ENCODE measurements at places on chromosomes 11 and 22.

- no peak for DNase-seq
These were observed 3.6 kb downstream of the INCENP start for GRCh38 chr11:62127426-62127825.

GRCh38 chr11:116162086-116162885 is 610.5 kb downstream of the BUD13 start:
- DNase-seq: no peak

DNA sequence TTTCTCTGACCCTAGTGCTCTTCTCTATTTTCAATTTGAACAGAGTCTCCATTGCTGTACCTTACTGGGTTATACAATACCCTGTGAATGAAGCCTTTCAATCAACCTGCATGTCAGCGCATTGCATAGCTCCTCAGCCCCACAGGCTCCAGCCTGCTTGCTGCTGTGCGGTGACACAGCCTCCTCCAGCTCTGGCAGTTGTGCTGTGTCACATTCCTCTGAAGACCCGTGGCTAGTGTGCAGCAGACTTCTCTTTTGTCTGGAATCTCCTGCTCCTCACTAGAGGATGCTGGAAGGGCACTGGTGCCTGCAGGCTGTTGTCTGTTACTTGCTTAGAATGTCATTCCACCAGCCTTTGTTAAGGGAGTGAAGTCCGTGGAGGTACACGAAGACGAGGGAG is 390.1 kb upstream of the B3GAT1 start:
- no peak for DNase-seq

DNA sequence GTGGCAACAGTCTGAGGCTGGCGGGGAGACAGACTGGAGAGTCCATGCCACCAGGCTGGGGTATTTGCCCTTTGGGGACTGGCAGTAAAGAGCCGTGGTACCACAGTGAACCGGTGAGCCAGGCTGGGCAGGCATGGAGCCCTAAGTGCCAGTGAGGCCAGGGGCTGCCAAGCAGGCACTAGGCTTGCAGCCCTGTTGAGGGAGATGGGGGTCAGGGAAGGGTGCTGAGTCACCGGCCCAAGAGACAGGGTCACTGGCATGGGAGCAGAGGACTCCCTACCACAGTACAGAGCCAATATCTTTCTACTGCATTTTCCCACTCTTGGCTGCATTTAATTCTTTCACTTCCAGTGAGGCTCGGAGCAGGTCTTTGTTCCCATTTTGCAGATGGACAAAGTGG is 30.7 kb upstream of the TEF start:
- DNase-seq: no peak

GRCh38 chr22:22954656-22955055 is 67.0 kb downstream of the IGLL5 start:
- DNase-seq: no peak
